ENCODE measurements at places on chromosomes 2 and 18.
A peak's percentile ranks its signal among the peaks of the same experiment; 100 is the strongest.

DNA sequence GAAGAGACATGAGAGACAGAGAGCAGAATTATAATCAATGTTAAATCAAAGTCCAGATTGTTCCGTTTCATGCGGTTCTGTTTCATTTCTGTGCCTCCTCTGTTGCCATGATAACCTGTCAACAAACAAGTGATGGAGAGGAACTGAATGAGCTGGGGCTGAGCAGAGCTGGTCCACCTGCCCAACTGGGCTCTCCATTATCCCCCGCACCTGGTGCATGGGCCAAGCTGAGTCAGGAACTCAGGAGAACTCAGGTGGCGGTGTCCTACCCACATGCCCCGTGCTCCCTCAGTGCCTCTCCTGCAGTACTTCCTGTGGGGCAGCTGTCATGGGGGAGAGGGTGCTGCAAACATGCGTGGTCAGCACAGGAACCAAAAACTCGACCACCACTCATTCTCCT is 178.8 kb downstream of the TTC32 start:
- DNase-seq: no peak

DNA sequence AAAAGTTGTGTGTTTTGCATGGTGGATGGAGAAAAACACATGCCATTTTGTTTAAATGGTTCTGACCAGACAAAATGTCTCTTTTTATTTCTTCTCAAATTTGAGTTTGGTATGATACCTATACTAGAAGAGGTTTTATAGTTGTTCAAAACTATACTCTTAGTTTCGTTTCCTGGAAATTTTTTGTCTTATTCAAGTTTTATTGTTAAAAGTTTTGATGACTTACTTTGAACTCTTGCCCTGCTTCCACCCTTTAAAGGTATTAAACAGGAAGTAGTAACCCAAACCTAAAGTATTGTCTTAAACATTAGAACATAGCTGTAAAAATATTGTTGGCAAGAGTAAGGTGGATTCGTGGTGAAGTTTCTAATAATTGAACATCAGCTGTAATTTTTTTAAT is 98.2 kb downstream of the BABAM2 start:
- DNase-seq: no peak

- no peak for DNase-seq
These were observed 352.6 kb upstream of the CRIM1 start for GRCh38 chr2:36002941-36003340.

- no peak for DNase-seq
These were observed 218.1 kb downstream of the ZNF521 start for GRCh38 chr18:25133879-25134278.

DNA sequence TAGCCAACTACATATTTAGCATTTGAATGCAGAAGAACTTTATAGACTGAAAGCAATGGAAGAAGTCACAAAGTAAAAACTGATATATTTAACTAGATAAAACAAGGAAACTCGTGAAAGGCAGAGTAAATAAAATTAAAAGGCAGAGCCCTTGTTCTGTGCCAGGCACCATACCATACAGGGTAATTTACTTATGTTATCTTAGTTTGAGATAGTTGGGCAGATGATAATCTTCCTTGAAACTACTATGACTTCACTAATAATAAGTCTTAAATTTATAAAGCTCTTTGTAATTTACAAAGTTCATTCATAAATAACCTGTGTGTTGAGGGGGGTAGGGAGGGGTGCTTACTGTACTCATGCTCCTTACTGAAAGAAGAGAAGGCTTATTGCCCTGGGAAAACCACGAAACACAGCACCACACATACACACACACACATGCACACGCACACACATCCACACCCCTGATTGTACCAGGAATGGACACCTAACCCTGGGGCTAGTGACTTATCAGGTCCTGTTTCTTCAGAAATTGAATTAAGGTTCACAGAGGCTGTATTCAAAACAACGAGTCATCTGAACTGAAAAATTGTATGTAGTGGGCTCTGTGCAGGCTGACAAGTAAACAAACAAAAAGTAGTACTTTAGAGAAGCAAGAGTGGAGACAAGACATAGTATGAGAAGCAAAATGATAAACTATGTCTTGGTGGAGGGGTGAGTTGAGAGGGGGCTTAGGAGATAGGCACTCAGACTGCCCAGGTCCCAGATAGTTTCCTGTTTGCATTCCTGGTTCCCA is 38.1 kb downstream of the AGFG1 start:
- peak; percentile 62 for DNase-seq

Measured in NCI-H510A treated with DMSO at 0.1 percent for 48 hours (cell line).